Upper lobe of left lung (tissue), 6 donors: ENCODE measurements at places on chromosomes 5 and 9. TPM values are rescaled to one million over a fixed set of nuclear protein-coding genes. Genes with fewer than 3 reads are reported as not detected.

GRCh38 chr5:67679184-67679841 is 482.7 kb upstream of the CD180 start:
- H3K4me1 ChIP-seq: no peaks in the 10 kb centered on the region
- DNase-seq: no peak
- H3K27ac ChIP-seq: no peak overlapping the region
- no peaks in the 10 kb centered on the region for H3K36me3 ChIP-seq
- H3K27me3 ChIP-seq: no peaks in the 10 kb centered on the region
- no peak overlapping the region for H3K4me3 ChIP-seq

FBXO10 gene
- 13.4 TPM for total RNA-seq

GRCh38 chr5:10468256-10468655 is 26.6 kb downstream of the ROPN1L start:
- no peak overlapping the region for H3K4me3 ChIP-seq
- no peak for DNase-seq
- H3K27ac ChIP-seq: no peak overlapping the region
- H3K27me3 ChIP-seq: no peaks in the 10 kb centered on the region
- H3K36me3 ChIP-seq: no peaks in the 10 kb centered on the region

TLX3 gene
- total RNA-seq: not detected

DNA sequence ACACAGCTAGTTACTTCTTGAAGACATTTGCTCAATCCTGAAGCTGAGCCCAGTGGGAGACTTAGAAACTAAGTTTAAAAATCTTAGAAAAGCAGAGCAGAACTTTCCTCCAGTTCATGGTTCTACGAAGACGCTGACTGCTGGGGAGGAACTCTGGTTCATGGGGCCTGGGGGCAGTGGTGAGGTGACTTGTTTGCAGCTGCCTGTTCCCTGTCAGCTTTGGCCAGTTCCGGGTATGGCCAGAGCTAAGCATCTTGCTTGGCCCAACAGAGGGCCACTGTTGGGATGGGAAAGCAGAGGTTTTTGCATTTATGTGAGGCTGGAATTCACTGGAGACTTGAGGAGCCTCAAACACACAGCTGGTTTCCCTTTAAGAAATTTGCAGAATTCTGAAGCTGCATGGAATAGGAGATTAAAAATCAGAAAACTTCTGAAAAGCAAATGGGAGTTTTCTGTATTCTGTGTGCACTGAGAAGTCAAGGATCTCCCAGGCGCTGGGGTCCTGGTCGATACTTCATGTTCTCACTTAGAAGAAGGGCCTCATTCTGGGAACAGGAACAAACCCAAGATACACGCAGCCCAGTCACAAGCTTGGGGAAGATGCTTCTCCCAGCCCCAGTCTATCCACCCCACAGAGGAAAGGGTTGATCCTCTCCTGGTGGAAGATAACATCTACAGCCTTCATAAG is 10.6 kb upstream of the HMHB1 start:
- H3K4me1 ChIP-seq: no peaks in the 10 kb centered on the region
- H3K27me3 ChIP-seq: no peaks in the 10 kb centered on the region
- DNase-seq: no peak
- no peak overlapping the region for H3K27ac ChIP-seq
- no peaks in the 10 kb centered on the region for H3K36me3 ChIP-seq
- no peak overlapping the region for H3K4me3 ChIP-seq

GRCh38 chr5:54930736-54931135 is 54.7 kb downstream of the ESM1 start:
- H3K4me3 ChIP-seq: no peak overlapping the region
- no peaks in the 10 kb centered on the region for H3K4me1 ChIP-seq
- no peak overlapping the region for H3K27ac ChIP-seq

FRRS1L gene
- not detected for total RNA-seq

GRCh38 chr5:126526493-126526892 is 68.5 kb downstream of the ALDH7A1 start:
- peaks cover 39% of the 10 kb centered on the region for H3K4me1 ChIP-seq
- peak overlapping the region; percentile 76 for H3K27ac ChIP-seq
- DNase-seq: no peak

DNA sequence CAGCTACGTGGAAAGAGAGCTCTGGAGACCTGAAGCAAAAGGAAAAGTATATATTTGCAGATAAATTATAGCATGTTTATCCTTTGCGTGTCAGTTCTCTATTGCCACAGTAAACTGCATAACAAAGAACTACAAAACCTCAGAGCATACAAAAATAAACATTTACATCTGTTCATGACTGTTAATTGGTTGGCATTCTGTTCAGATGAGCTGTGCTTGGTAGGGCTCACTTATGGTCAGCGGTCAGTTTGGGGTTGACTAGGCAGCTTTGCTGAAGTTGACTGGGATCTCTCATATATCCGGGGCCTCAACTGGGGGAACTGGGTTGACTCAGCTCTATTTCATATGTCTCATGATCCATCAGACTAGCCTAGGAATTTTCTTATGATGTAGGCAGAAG is 257.7 kb downstream of the TLE1 start:
- H3K27ac ChIP-seq: no peak overlapping the region
- no peak for DNase-seq
- H3K36me3 ChIP-seq: no peaks in the 10 kb centered on the region
- H3K27me3 ChIP-seq: no peaks in the 10 kb centered on the region

GRCh38 chr5:73300337-73301207 is 127.6 kb downstream of the TMEM174 start:
- H3K27ac ChIP-seq: no peak overlapping the region
- no peak overlapping the region for H3K4me3 ChIP-seq
- H3K4me1 ChIP-seq: peaks cover 28% of the 10 kb centered on the region
- H3K27me3 ChIP-seq: no peaks in the 10 kb centered on the region

GRCh38 chr5:34982823-34983222 is 53.5 kb downstream of the DNAJC21 start:
- no peaks in the 10 kb centered on the region for H3K27me3 ChIP-seq
- H3K36me3 ChIP-seq: no peaks in the 10 kb centered on the region

GRCh38 chr5:56588636-56589480 is 226.5 kb upstream of the MAP3K1 start:
- H3K36me3 ChIP-seq: no peaks in the 10 kb centered on the region
- H3K4me3 ChIP-seq: no peak overlapping the region
- peaks cover 27% of the 10 kb centered on the region for H3K4me1 ChIP-seq
- no peaks in the 10 kb centered on the region for H3K27me3 ChIP-seq

DNA sequence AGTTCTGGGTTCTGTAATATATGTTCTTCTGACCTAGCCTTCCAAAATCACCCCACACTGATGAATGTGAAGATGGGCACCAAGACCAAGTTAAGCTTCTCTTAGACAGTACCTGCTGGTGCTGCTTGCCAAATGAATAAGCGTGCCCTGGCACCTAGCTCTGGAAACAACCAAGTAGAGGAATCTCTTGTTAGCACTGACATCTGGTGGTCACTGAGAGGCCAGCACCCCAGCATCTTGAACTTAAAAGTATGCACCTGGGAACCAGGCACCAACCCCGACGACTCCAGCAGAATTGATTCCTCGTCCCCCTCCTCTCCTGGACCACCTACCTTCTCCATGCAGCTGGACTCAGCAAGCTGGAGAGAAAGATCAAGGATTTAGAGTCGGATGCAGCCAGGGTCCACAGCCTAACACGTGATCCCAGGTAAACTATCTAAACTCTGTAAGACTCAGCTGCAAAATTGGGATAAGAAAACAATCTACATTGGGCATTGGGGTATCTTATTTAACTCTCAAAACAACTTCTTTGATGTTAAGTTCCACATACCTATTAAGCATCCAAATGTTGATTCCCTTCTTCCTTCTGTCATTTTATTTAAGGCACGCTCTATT is 89.8 kb downstream of the SLC1A3 start:
- no peak for DNase-seq
- H3K27me3 ChIP-seq: no peaks in the 10 kb centered on the region
- H3K4me3 ChIP-seq: no peak overlapping the region
- no peaks in the 10 kb centered on the region for H3K36me3 ChIP-seq
- no peak overlapping the region for H3K27ac ChIP-seq
- peaks cover 12% of the 10 kb centered on the region for H3K4me1 ChIP-seq

GRCh38 chr5:16916262-16916878 is 19.7 kb downstream of the MYO10 start:
- peaks cover 22% of the 10 kb centered on the region for H3K4me1 ChIP-seq
- no peak for DNase-seq
- no peak overlapping the region for H3K4me3 ChIP-seq
- no peaks in the 10 kb centered on the region for H3K36me3 ChIP-seq
- no peak overlapping the region for H3K27ac ChIP-seq
- no peaks in the 10 kb centered on the region for H3K27me3 ChIP-seq

TMEM252 gene
- total RNA-seq: not detected

DNA sequence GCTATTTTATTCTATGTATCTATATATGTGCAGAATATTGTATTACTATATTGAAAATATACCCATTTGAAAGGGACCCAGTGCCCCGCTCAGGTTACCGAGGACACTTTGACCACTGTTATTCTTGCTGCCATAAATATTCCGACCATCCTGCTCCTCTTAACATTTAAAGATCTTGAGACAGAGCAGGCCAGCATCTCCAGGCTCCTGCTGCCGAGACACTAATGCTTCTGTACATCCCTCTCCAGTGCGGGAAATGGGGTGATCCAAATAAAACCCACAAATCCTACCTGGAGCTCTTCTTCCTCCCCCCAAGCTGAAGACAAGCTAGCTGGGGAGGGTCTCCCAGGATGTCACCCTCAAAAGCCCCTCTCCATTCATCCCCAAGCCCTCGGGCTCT is 3.9 kb downstream of the SH3PXD2B start:
- H3K4me3 ChIP-seq: no peak overlapping the region
- no peaks in the 10 kb centered on the region for H3K36me3 ChIP-seq
- peaks cover 3% of the 10 kb centered on the region for H3K27me3 ChIP-seq
- peaks cover 20% of the 10 kb centered on the region for H3K4me1 ChIP-seq
- peak overlapping the region; percentile 93 for H3K27ac ChIP-seq
- DNase-seq: peak; percentile 10

DNA sequence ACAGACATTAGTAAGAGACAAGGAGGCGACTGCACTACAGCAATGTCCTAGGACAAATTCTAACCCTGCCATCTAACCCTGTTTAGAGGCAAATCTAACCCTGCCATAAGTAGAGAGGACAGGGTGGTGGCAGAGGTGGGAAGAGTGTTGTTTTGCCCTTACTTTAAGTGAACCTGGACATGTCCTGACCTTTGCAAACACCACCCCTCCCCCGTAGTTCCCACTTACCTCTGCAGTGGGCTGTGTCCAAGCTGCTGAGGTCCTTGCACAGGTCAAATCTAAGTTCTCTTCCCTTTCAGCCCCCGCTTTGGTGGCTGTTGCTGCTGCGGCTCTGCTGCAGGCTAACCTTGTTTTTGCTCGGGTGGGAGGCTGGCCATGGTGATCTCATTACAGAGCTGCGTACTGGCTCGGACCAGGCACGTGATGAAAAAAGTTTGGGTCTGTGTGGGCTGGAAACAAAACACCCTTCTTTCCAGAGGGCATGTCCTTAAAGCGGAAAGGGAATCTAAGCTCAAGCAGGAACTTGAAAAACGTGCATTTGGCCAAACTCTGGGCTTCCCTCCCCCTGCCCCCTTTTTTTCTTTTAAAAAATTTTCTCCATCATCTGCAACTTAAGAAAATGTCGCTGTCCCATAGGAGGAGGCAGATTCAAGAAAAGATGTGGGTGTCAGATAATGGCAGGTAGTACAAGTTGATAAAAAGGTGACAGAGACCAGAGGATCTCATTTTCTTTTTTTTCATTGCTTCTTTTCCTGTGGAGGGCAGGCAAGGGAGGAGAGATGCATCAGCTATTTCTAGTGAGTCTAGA is at the start of gene FAXDC2:
FAXDC2 (minus strand) TSS at position 349 of the 808 bp plus-strand sequence. CDS start 12,425 bp downstream, outside the sequence.
- H3K27ac ChIP-seq: peak within 1 kb of the TSS; percentile 67
- H3K27me3 ChIP-seq: no peaks in the 10 kb centered on the region
- peak within 1 kb of the TSS; percentile 60 for H3K4me3 ChIP-seq

DNA sequence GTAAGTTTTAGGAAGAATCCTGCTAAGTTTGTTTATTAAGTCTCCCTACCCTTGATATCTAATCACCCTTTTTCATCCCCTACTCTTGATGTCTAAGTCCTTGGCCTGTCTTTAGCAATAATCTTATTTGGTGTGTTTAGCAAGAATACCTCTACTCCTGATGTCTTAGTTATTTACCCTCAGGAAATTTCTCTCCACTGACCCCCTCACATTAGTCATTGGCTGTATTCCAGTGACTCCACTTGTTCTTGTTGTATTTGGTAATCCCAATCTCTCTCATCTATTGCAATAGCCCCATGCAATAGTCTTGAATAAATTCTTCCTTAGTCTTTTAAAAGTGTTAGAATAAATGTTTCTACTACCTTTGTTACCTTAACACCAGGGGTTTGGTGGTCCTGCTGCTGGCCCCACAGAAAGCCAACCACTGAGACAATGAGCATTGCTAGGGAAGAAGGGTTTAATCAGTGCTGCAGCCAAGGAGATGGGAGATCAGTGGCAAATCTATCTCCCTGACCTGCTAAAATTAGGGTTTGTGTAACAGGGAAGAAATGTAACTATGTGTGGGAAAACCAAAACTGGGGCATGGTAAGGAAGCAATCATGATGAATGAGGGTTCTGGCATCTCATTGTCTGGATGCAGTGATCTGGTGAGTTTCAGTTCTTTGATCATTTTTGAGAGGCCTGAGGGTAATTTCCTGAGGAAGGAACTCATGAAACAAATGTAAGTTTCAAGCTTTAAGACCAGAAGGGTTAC is 236.4 kb upstream of the DAB2 start:
- H3K27me3 ChIP-seq: no peaks in the 10 kb centered on the region
- no peak overlapping the region for H3K27ac ChIP-seq
- no peaks in the 10 kb centered on the region for H3K36me3 ChIP-seq
- H3K4me1 ChIP-seq: no peaks in the 10 kb centered on the region

CER1 gene
- not detected for total RNA-seq

GRCh38 chr9:99037769-99038483 is 67.0 kb upstream of the TGFBR1 start:
- DNase-seq: no peak
- peaks cover 13% of the 10 kb centered on the region for H3K4me1 ChIP-seq
- H3K27ac ChIP-seq: no peak overlapping the region
- H3K36me3 ChIP-seq: no peaks in the 10 kb centered on the region

MAMDC2 gene
- total RNA-seq: 44.0 TPM

GRCh38 chr9:74887041-74887980 is at the start of gene TRPM6:
TRPM6 (minus strand) TSS chr9:74887921; CDS start chr9:74887856, 65 bp downstream.
- peak; percentile 93 for DNase-seq
- no peaks in the 10 kb centered on the region for H3K36me3 ChIP-seq
- H3K4me3 ChIP-seq: peak within 1 kb of the TSS; percentile 55
- peaks cover 6% of the 10 kb centered on the region for H3K4me1 ChIP-seq
- H3K27me3 ChIP-seq: no peaks in the 10 kb centered on the region

- H3K4me1 ChIP-seq: peaks cover 25% of the 10 kb centered on the region
- H3K27ac ChIP-seq: peak overlapping the region; percentile 58
- no peak for DNase-seq
- H3K4me3 ChIP-seq: no peak overlapping the region
Measured at GRCh38 chr9:16867576-16868311, 2.7 kb downstream of the BNC2 start.

HOMER1 gene
- 7.8 TPM for total RNA-seq

GRCh38 chr5:88377705-88378656 is 109.3 kb upstream of the TMEM161B start:
- no peak overlapping the region for H3K27ac ChIP-seq
- H3K4me3 ChIP-seq: no peak overlapping the region
- no peaks in the 10 kb centered on the region for H3K36me3 ChIP-seq
- H3K4me1 ChIP-seq: no peaks in the 10 kb centered on the region

HMGCS1 gene
- total RNA-seq: 72.3 TPM

- H3K27ac ChIP-seq: no peak overlapping the region
- DNase-seq: no peak
- no peaks in the 10 kb centered on the region for H3K27me3 ChIP-seq
- no peak overlapping the region for H3K4me3 ChIP-seq
- H3K4me1 ChIP-seq: peaks cover 14% of the 10 kb centered on the region
- no peaks in the 10 kb centered on the region for H3K36me3 ChIP-seq
Measured at GRCh38 chr9:123742009-123742767, 187.7 kb downstream of the DENND1A start.

GRCh38 chr5:106094839-106095238 is 1575.9 kb downstream of the EFNA5 start:
- H3K4me3 ChIP-seq: no peak overlapping the region
- DNase-seq: no peak
- H3K27me3 ChIP-seq: no peaks in the 10 kb centered on the region
- H3K4me1 ChIP-seq: no peaks in the 10 kb centered on the region
- H3K27ac ChIP-seq: no peak overlapping the region
- H3K36me3 ChIP-seq: no peaks in the 10 kb centered on the region
